ENCODE measurements at places on chromosomes 7 and 10.

DNA sequence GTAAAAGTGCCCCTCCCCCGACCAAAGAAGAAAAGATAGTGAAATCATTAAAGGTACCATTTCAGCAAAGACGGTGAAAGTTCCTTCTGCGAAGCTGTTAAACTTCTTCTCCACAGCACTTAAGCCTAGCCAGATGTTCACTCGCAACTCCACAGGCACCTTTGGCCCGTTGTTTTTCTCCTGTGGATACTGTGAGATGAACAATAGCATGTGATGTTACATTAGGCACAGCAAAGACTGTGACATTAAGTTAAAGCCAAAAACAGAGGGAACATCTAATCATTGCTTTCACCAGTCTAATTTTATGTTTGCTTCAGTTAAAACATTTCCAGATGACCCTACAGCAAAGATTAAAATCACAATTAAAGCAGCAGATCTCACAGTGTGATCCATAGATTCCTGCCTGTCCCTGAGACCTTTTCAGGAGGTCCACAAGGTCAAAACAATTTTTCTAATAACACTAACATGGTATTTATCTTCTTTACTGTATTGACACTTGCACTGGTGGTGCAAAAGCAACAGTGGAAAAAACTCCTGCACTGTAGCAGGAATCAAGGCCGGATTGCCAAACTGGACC is 112.5 kb downstream of the MYOF start:
- DNase-seq = no peak

- DNase-seq = no peak
Observed at GRCh38 chr7:25926009-25926408, 226.0 kb upstream of the NFE2L3 start.

- no peak for DNase-seq
Observed at GRCh38 chr10:11180228-11180627, 162.6 kb downstream of the CELF2 start.

GRCh38 chr10:16907687-16908086 is 90.5 kb upstream of the RSU1 start:
- no peak for DNase-seq

DNA sequence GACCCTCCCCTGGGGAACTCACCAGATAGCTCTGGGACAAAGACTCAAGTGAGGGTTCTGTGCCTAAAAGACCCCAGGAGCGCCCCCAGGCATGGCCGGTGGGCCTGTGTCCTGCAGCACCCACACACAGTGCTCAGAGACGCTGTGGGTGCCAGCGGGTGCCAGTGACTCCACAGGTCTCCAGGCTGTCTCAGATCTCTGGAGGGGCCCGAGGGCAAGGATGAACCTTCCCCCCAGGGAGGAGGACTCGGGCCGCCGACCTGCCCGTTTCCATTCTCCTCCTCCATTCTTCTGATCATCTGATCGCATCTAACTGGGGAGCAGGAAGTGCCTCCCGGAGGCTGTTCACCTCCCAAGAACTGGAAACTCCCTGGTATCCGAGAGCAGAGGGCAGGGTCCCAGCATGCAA is 980 bp downstream of the ADAM8 start:
- DNase-seq = peak; percentile 80

DNA sequence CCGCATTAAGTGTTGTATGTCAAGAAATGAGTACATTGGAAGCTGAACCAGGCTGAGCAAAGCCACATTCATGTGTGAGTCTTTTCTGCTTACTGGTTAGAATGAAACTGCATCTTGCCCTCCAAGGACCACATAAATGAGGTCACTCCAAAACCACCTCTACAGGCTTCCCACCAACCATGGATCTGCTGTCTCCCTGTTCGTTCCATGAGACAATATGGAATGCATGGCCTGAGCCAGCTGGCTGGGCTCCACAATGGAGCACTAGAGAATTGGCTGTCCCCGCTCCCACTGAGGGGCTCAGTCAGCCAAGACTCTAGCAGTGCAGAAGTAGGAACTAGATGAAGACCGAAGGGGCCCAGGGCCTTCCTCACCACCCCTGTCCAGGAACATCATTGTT is 120.8 kb downstream of the TNS3 start:
- no peak for DNase-seq

- no peak for DNase-seq
Observed at GRCh38 chr10:77377034-77377433, 260.6 kb downstream of the KCNMA1 start.

GRCh38 chr7:27210441-27211083 is 10.7 kb upstream of the HOXA13 start:
- DNase-seq = peak; percentile 83

DNA sequence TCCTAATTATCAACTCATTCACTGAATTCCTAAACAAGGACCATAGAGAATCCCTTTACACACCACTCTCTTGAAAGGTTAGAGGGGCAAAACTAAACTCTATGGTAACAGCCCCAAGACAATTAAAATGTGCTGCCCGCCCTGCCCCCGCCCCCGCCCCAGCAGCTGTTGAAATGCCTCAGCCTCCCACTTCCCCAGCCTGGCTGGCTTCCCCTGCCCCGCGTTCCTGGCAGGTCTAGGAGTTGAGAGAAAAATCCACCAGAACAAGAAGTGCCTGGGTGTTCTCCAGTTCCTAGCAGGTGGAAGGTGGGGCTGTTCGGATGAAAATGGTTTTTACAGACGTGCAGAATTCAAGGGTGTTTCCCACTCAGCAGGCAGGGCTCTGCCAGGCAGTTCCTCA is 109.5 kb upstream of the ZEB1 start:
- DNase-seq = no peak

GRCh38 chr10:125868372-125868975 is 12.6 kb downstream of the DHX32 start:
- peak; percentile 13 for DNase-seq

DNA sequence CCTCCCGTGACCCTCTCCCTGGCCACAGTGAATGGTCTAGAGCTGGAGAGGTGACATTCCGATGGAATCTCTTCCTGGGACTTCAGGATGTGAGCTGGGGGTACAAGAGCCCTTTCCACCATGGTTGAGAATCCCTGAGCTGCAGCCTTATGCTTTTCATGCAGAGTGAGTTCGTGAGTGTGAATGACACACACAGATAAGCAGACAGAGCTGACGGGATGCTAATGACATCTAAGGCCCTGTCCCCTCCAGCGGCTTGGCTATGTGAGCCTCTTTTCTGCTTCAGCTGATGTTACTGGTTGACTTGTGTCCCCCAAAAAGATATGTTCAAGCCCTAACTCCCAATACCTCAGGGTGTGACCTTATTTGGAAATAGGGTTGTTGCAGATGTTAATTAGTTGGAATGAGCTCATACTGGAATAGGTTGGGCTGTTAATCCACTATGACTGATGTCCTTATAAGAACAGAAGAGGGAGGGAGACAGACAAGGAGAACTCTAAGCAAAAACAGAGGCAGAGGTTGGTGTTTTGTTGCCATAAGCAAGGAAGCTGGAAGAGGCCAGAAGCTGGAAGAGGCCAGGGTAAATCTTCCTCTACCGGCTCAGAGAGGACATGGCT is 111.1 kb upstream of the AFAP1L2 start:
- no peak for DNase-seq

GRCh38 chr10:56181607-56182006 is 179.5 kb downstream of the ZWINT start:
- no peak for DNase-seq

DNA sequence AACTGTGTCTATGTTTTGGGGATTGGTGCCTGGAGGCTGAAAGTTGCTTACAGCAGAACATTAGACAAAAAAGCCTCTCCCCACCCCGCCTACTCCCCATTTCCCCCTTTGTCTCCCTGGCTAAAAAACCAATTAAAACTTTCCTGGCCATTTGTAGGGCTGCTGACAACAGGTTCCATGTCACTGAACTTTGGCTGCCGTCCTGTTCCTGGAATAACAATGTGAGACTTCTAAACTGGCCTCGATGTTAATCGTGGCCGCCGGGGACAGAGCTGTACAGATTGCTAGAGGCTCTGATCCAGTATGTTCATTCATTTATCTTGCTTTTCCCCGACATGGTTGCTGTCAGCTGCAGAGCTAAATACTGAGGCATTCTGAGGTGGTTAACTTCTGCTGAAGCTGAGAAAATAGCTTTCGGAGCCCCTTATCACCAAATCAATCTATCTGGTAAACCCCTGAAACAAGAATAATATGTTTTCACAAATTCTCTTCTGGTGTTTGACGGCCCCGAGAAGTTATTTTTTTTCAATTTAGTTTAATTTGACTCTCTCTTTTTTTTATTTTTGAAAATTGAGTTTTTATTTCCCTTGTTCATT is 271.6 kb downstream of the GFRA1 start:
- DNase-seq = no peak

DNA sequence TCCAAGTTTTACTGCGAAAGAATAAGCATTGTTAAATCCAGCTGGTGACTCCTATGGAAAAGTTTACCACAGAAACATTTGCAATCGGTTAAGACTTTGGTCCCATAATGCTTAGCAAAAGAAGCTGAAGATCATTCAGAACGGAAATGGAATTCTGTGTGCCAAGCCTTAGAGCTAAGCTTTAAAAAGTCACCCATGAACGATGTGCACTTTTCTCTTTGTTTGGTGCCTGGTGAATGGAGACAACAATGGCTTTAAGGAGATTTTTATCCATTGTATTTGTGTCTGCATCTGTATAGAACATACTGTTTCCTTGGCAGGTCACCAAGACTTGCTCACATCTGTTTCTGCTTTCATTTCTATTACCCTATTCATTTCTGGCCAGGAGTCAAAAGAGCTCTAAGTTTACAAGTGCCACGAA is 26.3 kb upstream of the COL1A2 start:
- DNase-seq = no peak

DNA sequence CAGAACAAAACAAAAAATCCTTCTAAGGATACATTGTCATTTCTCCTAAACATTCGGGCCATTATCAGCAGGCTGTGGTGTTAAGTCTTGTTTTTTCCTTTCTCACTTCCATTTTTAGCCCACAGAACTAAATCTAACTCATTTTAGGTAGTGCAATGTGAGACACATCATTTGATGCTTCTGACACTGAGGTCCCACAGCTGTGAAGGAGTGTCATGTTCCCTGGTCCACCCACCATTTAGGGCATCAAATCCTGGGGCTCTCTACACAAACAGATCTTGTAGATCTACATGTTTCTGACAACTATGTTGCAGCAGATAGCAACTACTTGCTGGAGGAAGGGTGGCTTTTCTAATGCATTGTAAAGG is 232.5 kb upstream of the IGFBP3 start:
- DNase-seq = no peak

- no peak for DNase-seq
Observed at GRCh38 chr7:79434867-79435266, 18.6 kb downstream of the MAGI2 start.

- no peak for DNase-seq
Observed at GRCh38 chr7:112138325-112138852, 67.8 kb downstream of the DOCK4 start.

Data from GM20000 (cell line).